ENCODE measurements at places on chromosomes 16 and 17.

GRCh38 chr16:20676268-20676825 is 21.1 kb downstream of the ACSM1 start:
- no peaks in the 10 kb centered on the region for H3K27me3 ChIP-seq
- H3K27ac ChIP-seq = no peak overlapping the region
- H3K4me1 ChIP-seq = no peaks in the 10 kb centered on the region
- DNase-seq = no peak
- no peak overlapping the region for H3K4me3 ChIP-seq

DNA sequence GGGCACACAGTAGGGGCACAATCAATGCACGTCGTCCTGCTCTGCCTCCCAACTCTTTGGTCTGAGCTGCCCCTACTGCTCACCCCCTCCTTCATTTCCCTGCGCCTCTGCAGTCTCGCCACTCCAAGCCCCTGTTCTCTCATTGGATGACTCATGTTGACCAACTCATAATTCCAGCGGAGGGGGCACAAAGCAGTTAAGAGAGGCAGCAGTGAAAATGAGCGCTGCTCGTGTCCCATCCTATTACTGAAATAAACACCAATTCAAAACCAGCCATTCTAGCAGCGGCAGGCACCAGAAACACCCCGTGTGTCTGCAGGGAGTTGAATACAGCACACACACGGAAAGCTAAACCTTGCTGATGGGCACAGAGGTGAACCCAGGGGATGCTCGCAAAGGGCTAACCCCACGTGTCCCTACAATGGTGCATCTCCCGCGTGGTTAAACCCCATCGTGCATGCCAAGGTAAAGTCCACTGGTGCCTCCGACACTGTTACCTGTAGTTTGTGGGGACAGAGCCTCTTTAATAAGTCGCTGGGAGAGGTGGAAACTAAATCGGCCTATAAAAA is 310.4 kb downstream of the XYLT1 start:
- no peaks in the 10 kb centered on the region for H3K27me3 ChIP-seq
- DNase-seq = peak; percentile 58
- no peak overlapping the region for H3K4me3 ChIP-seq
- no peaks in the 10 kb centered on the region for H3K36me3 ChIP-seq

DNA sequence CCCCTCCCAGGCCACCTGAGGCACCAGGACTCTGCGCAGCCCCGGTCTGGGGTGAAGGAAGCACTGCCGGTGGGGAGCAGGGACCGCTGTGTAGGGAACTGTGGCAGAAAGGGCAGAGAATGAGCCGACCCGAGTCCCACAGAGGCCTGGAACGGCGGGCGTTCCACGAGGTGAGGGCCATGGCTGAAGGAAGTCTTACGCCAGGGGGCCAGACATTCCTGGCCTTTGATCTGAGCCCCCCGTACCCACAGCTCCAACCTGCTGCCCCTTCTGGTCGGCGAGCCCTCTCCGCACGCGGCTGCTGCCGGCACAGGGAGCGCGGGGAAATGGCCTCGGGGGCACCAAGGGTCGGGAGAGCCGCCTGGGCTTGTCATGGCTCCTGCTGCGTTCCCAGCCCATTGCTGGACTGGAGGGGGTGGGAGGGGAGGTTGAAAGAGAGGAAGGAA is 1.4 kb upstream of the WNT3 start:
- H3K27me3 ChIP-seq = peaks cover 69% of the 10 kb centered on the region
- DNase-seq = no peak
- no peak overlapping the region for H3K4me3 ChIP-seq
- H3K36me3 ChIP-seq = no peaks in the 10 kb centered on the region
- H3K4me1 ChIP-seq = peaks cover 5% of the 10 kb centered on the region

DNA sequence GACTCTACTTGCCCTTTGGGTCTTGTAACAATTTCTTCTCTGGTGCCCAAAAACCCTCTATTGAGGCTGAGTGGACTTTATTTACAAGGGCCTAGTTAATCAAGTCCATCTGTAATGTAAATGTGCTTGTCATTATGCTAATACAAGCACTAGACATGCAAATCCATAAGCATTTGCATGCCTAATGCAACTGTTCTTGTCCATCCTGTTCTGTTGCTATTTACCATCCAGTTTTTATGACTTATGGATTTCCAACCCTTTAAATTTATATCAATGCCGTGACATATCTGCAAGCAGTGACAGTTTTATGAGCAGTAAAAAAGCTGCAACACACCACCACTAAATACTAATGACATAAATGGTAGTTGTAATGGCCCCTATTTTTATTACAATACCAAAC is 33.4 kb downstream of the CBLN1 start:
- no peaks in the 10 kb centered on the region for H3K4me1 ChIP-seq
- no peak for DNase-seq
- H3K27ac ChIP-seq = no peak overlapping the region
- H3K36me3 ChIP-seq = no peaks in the 10 kb centered on the region
- H3K4me3 ChIP-seq = no peak overlapping the region

DNA sequence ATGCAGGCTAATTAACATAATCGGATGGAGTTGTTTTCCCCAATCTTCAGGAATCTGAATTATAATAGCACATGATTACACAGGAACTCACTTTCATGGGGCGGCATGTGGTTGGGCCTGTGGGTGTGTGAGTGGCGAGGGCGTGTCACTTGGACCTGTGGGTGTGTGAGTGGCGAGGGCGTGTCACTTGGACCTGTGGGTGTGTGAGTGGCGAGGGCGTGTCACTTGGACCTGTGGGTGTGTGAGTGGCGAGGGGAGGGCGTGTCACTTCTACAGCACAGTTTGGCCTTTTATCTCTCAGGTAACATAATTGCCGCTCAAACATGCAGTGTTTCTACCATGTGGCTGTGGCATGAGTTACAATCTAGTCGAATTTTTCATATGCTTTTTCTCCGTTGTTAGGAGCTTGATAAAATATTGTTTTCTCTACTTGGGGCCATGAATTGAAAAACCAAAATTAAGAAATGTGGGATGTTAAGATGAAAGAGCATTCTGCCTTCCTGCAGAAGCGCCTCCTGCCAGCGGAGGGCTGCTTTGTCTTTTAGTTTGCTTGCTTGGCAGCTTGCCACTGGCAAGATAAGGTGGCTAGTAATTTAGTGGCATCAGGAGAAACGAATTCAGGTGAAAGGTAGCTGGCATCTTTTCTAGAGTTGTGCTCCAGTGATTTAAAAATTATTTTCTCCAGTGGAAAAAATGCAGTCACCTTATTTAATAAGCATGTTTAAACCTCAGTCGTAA is 36.2 kb downstream of the USP10 start:
- H3K27me3 ChIP-seq = no peaks in the 10 kb centered on the region
- peaks cover 29% of the 10 kb centered on the region for H3K4me1 ChIP-seq
- H3K27ac ChIP-seq = no peak overlapping the region
- H3K36me3 ChIP-seq = peaks cover 15% of the 10 kb centered on the region

Measured in osteoblast (primary cell).